ENCODE measurements at places on chromosomes 2 and 18. TPM values are rescaled to one million over a fixed set of nuclear protein-coding genes. Genes with fewer than 3 reads are reported as not detected.

DNA sequence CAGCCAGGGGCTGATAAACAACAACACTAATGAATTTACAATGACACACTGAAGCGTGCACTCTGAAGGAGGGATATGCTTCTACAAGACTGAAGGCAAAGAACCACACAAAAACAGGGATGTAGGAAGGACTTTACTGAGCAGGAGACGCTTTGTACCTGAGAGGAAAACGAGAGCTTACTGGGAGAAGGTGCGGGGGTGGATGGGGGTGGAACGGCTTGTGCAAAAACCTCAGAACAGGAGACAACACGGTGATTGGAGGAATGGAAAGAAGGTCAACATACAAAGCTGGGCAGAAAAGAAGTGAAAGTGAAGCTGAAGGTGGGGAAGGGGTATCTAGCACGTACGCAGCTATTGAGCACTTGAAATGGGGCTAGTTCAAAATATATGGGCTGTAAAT, 93.1 kb downstream of the SLC8A1 start:
- no peak for DNase-seq

- DNase-seq: no peak
These were observed 66.3 kb upstream of the XPO1 start for GRCh38 chr2:61604433-61604832.

- no peak for DNase-seq
These were observed 126.0 kb downstream of the SP100 start for GRCh38 chr2:230541934-230542380.

MATN3 gene
- total RNA-seq: 7.6 TPM

DNA sequence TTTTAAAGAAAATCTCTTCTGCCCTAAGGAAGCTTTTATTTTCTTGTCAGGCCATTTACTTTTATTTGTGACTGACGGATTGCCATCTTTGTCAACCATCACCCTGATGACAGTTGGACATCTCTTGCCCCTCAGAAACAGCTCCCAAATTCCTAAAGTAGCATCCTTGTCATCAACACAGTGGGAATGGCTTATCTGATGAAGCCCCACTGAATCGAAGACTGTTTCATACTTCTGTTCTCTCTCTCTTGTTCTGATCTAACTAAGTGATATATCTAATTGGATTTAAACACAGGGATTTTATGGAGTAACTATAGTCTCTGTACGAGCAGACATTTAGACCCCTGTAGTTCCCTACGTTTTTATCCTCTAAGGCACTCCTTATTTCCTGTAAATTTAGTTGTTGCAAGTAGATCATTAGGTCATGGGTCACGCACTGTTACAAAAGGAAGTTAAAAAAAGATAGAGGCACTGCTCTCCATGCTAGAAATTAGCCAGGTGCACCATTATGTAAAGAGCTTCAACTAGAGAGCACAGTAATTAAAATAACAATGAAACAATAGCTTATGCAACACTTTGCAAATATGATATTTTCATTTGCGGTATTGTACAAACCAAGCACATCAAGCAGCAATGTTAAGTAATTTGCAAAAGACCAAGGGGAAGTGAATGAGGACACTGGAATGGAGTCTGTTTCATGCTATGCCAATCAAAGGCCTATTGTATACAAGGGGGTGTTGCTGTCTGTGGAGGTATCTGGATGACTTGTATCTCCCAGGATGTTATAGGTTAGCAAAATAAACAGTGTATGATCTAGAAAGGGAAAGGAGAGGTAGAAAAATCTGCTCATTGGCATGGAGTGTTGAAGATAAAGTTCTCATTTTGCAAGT, 284.7 kb downstream of the LRRTM1 start:
- DNase-seq: no peak

GRCh38 chr2:36425608-36426355, 70.2 kb downstream of the CRIM1 start:
- DNase-seq: no peak

GRCh38 chr2:178325268-178325667, 125.7 kb downstream of the PRKRA start:
- DNase-seq: no peak

DNA sequence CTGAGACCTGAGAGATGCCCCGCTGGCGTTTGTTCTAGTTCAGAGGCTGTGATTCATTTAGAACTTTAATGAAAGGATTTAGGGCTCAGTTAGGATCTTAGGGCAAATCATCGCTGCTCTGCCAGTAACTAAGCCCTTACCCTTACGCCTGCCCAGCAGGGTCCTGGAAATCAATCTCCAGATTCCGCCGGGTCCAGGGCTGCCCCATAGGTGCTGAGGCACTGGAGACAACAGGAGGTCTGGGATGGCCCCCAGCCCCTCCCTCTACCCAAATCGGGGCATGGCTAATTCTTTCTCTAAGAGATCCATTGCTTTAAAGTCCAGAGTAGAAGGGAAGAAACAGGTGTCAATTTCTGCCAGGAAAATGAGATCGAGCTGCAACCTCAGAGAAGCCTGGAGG, 83.1 kb downstream of the SDC1 start:
- no peak for DNase-seq

DNA sequence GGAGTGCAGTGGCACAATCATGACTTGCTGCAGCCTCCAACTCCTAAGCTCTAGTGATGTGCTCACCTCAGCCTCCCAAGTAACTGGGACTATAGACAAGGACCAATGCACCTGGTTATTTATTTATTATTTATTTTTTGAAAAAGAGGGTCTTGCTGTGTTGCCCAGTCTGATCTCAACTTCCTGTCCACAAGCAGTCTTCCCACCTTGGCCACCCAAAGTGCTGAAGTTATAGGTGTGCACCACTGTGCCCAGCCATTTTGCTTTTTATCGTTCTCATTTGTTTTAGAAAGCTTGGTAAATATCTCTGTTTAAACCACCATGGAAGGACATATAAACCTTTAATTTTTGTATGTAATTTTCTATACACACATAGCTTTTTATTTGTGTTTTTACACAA, 74.2 kb downstream of the SMCHD1 start:
- no peak for DNase-seq

- DNase-seq: no peak
These were observed 109.8 kb downstream of the EN1 start for GRCh38 chr2:118737684-118738083.

ADAM23 gene
- total RNA-seq: 0.62 TPM

DNA sequence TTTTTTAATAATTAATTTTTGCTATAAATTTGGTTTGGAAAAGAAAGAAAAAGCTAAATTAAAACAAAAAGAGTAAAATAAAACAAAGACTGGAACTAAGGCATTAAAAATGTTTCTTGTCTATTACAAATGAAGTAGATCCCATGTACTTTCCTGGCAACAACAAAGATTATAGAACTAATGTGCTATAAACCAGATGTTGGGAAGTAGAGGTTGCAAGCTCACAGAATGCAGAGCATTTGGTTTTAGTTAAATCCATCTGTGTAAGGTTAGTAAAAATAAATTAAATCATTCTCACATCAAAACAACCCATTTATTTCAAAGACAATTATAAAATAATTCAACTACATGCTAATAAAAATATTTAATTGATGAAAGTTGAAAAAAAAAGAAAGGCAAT, 157.2 kb upstream of the ZC3H15 start:
- DNase-seq: no peak

GRCh38 chr2:32783469-32783868, 155.6 kb downstream of the TTC27 start:
- no peak for DNase-seq

APCDD1 gene
- 1.2 TPM for total RNA-seq

DNA sequence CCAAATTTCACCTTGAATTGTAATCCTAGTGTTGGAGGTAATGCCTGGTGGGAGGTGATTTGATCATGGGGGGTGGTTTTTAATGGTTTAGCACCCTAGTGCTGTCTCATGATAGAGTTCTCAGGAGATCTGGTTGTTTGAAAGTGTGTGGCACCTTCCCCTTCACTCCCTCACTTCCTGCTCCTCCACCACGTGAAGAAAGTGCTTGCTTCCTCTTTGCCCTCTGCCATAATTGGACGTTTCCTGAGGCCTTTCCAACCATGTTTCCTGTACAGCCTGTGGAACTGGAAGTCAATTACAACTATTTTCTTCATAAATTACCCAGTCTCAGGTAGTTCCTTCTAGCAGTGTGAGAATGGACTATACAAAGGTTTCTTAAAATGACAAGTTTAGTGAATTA, 251.8 kb upstream of the NETO1 start:
- no peak for DNase-seq

DNA sequence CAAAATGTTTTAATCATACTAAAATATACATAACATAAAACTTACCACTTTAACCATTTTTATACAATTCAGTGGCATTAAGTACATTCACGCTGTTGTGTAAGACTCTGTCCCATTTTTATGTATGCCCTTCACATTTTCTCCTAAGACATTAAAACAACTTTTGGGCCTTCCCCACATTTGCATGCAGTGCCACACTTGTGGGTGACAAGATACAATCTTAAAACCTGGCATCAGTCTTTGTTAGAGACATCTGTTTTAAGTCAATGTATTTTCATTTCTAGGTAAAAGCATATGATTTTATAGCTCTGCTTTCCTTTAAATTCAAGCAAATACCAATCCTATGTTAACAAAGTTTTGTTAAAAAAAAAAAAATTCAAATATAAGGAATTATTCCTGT, 17.3 kb downstream of the SPRED2 start:
- DNase-seq: no peak

DNA sequence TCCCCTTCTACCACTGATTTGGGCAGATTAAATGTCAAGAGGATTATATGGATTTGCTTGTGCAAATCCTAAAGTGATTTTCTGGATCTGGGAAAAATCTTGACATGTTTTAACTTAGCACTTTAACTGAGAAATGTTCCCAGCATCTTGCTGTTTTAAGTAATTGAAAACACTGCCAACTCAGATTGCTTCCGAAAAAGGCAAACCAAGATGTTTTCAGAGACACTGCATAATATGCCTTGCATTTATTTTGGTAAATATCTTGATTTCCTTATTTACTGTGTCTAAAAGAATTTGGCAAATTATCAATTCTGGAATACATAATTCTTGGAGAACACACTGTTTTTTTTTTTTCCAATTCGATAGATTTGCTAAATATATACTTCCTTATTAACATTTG, 385.0 kb upstream of the FAM98A start:
- DNase-seq: no peak

DNA sequence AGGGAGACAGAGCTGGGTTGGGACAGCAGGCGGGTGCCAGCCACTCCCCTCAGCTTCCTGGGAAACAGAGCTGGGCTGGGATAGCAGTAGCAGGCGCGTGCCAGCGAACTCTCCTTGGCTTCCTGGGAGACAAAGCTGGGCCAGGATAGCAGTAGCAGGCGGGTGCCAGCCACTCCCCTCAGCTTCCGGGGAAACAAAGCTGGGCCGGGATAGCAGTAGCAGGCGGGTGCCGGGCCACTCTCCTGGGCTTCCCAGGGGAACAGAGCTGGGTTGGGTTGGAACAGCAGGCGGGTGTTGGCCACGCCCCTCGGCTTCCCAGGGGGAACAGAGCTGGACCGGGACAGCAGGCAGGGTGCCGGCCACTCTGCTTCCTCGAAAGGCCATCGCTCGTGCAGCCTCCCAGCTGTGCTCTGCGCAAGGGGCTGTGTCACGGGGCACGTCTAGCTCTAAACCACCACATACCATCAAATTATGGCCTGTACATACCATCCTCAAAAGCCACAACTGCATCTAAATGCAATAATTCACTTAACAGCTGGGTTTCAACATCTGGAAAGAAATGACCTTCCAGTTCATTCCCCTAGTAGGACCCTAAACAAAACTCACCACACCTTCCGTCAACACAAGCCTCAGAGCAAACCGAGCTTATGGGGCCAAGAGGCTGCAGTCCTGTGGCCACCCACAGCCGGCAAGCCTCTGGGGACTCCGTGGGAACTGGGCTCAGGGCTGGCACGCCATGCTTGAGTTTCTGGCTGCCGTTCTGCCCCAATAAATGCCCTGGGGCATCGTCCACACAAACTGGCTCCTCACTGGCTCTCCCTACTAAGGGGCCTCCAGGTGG, 228.3 kb downstream of the TWIST2 start:
- DNase-seq: no peak

DNA sequence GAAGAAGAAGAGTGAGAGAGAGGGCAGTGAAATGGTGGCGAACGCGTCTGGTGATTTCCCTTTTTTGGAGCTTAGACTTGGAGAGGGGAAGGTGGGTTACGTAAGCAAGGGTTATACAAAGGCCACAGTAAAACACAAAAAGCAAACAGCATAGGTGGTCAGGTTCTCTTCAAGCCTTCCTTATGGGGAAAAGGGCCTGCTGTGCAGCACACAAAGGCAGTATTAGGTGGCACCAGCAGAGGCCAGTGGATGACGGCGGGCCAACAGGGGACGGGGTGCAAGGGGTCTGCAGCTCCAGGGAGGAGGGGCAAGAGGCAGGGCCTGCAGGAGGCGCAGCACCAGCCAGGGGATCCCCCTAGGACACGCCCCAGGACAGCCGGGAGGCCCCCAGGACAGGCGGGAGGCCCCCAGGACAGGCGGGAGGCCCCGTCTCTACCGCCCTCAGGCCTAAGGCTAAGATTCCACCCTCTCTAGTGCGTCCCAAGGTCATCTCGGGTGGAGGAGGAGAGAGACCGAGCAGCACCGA, 32.6 kb upstream of the NPC1 start:
- DNase-seq: no peak

GRCh38 chr2:60868589-60869273, 12.6 kb upstream of the REL start:
- DNase-seq: no peak

ANAPC1 gene
- total RNA-seq: 46.3 TPM

GRCh38 chr18:4308576-4308975, 146.5 kb downstream of the DLGAP1 start:
- DNase-seq: no peak

REL gene
- 6.7 TPM for total RNA-seq

DNA sequence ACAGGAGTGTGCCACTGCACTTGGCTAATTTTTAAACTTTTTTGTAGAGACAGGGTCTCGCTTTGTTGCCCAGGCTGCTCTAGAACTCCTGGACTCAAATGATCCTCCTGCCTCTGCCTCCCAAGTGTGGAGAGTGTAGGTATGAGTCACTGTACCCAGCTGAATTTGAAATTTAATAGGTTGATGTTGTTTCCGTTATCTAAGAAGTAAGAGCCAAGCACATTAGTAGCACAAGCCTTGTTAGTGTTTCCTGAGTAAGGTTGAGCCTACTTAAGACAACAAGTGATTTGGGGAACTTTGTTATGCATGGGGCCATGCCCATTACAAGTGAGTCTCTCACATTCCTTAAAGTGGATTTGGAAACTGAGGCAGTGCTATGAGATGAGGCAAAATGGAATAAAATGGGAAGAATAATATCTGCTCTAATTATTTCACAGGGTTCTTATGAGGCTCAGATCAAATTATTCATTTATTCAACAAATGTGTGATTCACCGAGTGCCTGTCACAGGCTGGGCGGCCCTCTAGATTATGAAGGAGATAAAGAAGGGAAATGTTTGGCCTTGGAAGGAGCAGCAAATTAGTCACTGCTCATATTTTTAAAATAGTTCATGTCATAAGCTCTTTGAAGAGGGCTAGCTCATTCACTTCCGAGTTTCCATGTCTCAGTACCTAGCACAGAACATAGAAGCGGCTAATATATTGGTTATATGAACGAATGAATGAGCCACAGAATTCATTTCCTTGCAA, 217.2 kb downstream of the LDLRAD4 start:
- no peak for DNase-seq

GRCh38 chr2:144364944-144365738, 154.8 kb downstream of the ZEB2 start:
- peak; percentile 53 for DNase-seq

- no peak for DNase-seq
These were observed 13.7 kb downstream of the SOS1 start for GRCh38 chr2:39107156-39107555.

PIEZO2 gene
- total RNA-seq: 1.1 TPM

CXCR1 gene
- not detected for total RNA-seq

LCT gene
- total RNA-seq: not detected

TUBA4B gene
- not detected for total RNA-seq
